ENCODE measurements at places on chromosomes 1 and 21.
A peak's percentile ranks its signal among the peaks of the same experiment; 100 is the strongest.

DNA sequence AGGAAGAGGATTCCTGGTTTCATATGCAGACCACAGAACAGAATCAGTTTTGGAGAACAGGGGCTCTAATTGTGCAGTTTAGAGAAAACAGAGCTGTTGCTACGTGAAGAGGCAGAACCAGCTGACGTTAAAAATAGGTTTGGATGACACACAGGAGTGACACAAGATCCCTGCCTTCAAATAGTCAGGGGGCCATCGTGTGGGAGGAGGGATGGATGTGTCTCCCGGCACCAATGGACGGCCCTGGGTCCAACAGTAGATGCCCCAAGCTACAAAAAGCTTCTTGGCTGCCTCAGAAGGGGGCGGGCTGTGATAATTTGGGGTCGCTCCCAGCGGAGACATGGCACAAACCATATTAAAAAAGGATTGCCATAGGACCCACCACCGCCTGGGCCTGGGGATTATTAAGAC lies 87.8 kb downstream of the MRPL37 start:
- DNase-seq = no peak

- DNase-seq = no peak
Measured at GRCh38 chr1:62951428-62951827, 167.5 kb downstream of the ATG4C start.

DNA sequence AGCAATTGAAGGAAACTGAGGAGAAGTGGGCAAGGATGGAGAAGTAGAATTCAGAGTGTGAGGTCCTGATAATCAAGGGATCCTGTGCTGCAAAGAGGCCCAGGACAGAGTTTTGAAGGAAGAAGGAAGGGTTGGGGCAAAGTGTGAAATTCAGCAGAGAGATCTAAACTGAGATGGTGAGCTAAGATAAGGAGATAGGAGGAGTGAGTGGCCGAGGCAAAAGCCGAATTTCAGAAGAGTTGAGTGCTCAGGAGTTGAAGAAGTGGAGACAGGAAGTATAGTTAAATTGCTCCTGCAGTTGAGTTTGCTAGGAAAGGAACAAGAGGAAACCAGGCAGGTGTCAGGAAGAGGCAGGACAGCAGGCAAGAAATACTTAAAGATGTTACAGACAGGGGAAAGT lies 16.4 kb upstream of the MAPKAPK2 start:
- no peak for DNase-seq

- DNase-seq = no peak
Measured at GRCh38 chr1:214862421-214862820, 220.1 kb upstream of the KCNK2 start.

GRCh38 chr1:147837964-147838292 lies 64.7 kb upstream of the GJA8 start:
- DNase-seq = no peak

DNA sequence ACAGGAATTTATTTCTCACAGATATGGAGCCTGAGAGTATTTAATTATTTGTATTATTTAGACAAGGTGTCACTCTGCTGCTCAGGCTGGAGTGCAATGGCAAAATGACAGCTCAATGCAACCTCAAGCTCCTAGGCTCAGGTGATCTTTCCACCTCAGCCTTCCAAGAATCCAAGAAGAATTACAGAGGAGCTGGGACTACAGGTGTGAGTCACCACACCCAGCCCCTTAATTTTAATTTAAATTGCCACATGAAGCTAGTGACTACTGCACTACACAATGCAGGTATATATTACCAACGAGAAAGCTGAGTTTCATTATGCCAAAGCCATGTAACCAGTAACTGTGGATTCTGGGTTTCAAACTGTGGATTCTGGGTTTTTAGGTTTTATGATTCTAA lies 2.1 kb downstream of the KHDC4 start:
- peak; percentile 67 for DNase-seq

DNA sequence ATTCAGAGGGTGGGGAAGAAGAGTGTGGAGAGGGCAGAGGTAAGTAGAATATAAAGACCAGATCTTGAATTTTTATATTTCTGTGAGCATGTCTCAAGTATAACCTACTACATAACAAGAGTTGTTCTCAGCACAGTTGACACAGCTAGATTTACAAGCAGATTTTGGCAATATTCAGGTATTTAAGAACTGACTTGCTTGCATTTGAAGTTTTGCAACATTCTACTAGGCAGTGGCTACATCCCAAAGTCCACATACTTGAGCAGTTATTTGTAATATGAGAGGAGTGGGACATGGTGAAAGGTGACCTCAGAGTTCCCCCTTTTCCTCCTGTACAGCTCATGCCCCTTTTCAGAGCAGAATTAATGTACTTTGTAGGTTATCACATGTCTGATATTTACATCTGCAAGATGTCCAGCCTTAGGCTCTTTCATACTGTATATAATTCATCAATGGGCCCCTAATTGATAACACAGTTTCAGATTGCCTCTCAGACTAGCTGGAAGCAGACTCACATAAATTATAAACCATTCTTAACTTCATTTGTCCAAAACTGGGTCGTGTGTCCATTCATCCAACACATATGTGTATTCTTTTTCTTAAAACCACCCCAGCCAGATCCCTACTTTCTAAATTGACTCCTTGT lies 136.7 kb upstream of the RAVER2 start:
- no peak for DNase-seq

GRCh38 chr1:156673387-156674121 lies 3.7 kb downstream of the NES start:
- no peak for DNase-seq

Data from LoVo (cell line).